ENCODE measurements at places on chromosomes 12 and 14.

GRCh38 chr12:62301799-62302133, 41.6 kb downstream of the USP15 start:
- DNase-seq = no peak

- no peak for DNase-seq
These were observed 411.6 kb upstream of the FBXO33 start for GRCh38 chr14:39843881-39844280.

GRCh38 chr12:89250636-89251035, 101.7 kb downstream of the DUSP6 start:
- DNase-seq = no peak

DNA sequence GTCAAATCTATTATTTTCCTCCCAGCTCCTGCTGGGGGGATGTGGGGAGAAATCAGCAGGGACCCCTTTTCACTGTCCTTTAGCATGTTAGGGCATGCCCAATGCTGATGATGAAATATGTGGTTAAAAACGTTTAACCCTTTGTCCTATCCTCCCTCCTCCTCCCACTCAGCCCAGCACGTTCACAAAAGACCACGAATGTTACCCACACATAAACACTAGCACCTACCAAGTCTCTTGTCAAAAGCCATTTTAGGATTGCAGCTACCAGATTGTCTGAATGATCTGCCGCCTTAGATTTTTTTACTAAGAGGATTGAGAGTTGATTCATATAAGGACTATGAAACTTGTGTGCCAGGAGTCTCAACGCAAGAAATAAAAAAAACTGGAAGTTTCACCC, 70.4 kb downstream of the TBK1 start:
- DNase-seq = no peak

- no peak for DNase-seq
These were observed 336.8 kb upstream of the TMTC1 start for GRCh38 chr12:30120522-30120921.

- no peak for DNase-seq
These were observed 6.5 kb downstream of the KRT5 start for GRCh38 chr12:52513736-52514135.
